ENCODE measurements at places on chromosomes 5 and 9.

- DNase-seq = peak; percentile 62
Measured at GRCh38 chr5:132464156-132464939, 26.2 kb downstream of the IRF1 start.

DNA sequence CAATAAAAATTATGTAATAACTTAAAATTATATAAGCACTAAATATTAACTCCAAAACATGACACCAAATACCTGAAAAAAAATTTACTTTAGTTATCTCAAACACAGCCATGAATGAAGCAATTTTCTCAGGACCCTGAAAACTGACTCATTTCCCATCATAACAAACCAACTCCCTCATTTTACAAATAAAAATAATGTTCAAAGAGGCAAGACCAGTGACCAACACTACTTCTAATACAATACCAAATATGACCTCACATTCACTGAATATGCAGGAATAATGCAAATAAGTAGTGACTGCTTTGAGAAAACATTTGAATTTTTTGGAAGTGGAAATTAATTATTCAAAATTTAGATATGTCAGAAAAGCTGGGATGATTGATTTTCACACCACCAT, 21.6 kb downstream of the FBLL1 start:
- no peak for DNase-seq

- DNase-seq = no peak
Measured at GRCh38 chr5:171701100-171701541, 84.5 kb upstream of the SMIM23 start.

GRCh38 chr5:540906-541538, 16.8 kb upstream of the SLC9A3 start:
- DNase-seq = no peak

DNA sequence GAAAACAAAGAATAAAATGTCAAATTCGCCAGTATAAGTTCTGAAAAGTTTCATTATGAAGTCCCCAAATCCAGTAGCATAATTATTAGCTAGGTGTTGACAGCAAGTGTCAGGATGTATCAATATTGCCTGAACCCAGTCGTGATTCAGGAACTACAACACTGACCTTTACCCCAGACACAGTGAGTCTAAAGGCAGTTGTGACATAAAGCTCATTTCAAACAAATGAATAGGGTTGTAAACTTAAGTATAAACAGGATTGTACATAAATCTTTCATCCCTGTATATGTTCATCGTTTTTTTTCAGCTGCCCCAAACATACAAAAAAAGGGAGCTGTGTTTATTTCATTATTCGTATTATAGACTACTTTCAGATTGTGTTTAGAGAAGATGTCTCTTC, 385.7 kb downstream of the PLK2 start:
- no peak for DNase-seq

DNA sequence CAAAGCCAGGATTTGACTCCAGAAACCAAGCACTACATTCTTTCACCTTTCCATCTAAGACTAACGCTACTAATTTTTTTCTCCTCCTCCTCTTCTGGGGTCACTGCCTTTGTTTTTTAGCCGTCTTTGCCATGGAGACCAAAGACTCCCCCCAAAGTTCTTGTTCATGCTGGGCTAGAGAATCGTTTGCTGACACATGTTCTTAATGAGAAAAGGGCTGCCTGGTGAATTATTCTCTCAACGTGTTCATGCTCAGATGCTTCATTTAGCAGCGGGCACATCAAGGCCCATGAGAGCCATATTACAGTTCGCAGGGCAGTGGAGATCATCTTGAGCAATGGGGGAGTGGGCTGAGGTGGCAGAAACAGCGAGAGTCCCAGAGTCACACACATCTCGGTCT, 134.9 kb downstream of the SLIT3 start:
- no peak for DNase-seq

- no peak for DNase-seq
Measured at GRCh38 chr9:3908731-3909130, 382.9 kb upstream of the RFX3 start.
